GM12892 (cell line): ENCODE measurements at places on chromosomes 2 and 18.

GRCh38 chr2:196041786-196042185 lies 26.9 kb downstream of the DNAH7 start:
- DNase-seq = no peak

DNA sequence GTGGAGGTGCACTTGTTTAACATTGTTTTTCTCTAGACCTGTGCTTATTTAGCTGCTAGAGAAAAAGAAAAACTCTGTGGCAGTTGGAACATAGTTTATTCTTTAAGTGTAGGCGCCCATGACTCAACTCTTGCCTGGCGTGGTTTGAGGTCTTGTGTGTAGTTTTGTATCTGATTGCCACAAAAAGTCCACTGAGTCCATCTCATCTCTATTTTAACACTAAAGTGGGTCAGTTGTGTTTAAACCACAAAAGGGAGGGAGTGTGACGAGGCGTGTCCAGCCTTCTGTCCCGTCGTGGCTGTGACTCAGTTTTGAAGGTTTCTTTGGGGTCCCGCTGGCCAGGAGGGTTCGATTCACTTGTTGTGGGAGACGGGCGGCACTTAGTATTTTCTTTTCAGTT lies 15.3 kb upstream of the UGT1A9 start:
- DNase-seq = no peak

DNA sequence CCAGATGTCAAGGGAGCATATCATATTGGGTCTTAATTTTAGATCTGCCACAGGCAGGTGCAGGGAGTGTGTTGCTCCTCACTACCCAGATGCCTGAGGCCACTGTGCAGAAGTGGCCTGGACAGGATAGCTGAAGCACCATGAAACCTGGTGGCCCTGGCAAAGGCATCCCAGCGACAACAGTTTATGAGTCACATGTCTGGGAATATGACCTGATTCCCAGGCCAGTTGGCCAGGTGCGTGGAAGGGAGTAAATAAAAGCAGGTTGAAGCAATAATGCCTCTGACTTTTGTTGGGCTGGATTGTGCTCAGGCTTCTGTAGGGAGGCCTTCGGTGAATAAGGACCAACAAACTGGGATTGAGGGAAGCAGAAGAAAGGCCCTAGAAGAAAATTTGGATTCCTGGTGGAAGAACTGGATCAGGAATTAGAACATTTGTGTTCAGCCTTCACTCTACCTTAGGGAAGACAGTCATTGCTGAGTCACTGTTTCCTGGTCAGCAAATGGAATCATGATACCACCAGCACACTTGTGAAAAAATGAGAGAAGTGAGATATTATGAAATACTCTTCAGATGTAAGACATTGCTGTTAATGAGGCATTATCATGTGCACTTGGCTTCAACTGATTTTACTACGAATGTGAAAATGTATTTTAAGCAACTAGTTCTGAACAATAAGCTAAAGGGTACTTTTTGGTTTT lies 78.4 kb upstream of the ZNF516 start:
- DNase-seq = no peak

DNA sequence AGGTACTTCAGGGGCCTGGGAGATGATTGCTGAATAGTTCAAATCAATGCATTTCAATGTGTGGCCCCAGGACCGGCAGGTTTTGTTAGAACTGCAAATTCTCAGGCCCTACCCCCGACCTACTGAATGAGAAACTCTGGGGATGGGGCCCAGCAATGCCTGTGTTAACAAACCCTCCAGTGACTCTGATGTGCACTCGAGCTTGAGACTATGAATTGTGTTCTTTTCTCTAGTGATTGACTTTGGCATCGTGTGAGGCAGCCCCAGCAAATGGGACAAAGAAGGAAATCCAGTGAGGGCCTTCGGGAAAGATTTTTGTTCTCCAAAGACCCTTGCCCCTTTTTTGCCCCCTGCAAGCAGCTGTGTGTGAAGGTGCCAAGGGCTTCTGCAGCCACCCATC lies 22.4 kb downstream of the ALK start:
- DNase-seq = no peak

GRCh38 chr2:222861411-222862105 lies 722 bp downstream of the ACSL3 start:
- peak; percentile 38 for DNase-seq

DNA sequence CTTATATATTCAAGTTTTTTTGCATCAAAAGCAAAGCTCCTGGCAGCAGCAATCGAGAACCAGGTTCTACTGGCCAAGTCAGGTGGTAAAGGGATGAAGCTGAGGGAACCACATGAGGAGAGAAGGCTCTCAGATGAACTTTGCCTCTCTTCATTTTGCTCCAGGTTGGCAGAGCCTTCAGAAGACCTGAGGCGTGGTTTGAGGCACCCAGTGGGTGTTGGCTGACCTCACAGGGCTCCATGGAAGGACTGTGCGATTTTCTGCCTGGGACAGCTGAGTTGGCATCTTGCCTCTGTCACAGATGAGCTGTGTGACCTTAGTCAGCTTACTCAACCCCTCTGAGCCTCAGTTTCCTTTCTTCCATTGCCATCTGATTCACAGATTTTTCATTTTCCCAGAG lies 89.0 kb downstream of the INSIG2 start:
- no peak for DNase-seq

DNA sequence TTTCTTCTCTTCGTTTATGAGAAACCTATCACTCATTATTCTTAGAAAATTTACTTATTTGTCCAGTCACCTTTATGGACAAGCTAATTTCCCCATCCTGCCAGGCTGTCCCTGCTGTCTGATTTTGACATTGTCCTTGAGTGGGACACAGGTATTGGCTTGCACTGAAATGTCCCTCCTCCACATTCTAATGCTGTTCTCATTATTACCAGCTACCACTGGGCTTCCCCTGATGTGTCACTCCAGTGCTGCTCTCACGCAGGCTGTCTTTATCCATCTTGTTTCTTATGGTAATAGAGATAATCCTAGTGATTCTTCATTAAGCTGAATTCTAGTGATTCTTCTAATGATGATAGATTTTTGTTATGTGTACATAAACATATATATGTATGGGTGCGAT lies 48.1 kb upstream of the RBMS1 start:
- no peak for DNase-seq

DNA sequence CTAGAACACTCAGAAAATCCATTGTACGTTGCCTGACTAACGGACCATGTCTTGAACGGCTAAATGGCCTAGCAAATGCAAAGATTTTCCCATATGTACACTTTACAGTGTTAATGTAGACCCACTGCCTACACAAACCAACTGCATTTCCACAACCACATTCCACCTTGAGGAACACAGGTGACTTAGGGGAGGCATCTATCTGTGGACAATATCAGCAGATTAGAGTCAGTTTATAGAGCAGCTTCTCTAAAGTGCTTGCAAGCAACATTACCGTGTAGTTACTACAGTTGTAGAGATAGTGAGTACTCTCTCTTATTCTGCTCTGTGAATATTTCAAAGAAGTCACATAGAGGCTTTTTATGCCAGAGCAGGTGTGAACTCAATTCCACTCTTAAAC lies 139.6 kb downstream of the TCF4 start:
- DNase-seq = no peak

GRCh38 chr2:47155091-47155876 lies at the start of gene STPG4:
TSS of gene STPG4 (minus strand) at chr2:47155308. CDS start at chr2:47155251, 57 bp downstream.
- DNase-seq = no peak

GRCh38 chr2:14288016-14288415 lies 344.5 kb upstream of the LRATD1 start:
- no peak for DNase-seq
